ENCODE measurements at places on chromosomes 1 and 21. TPM values are rescaled to one million over a fixed set of nuclear protein-coding genes. Genes with fewer than 3 reads are reported as not detected.
A peak's percentile ranks its signal among the peaks of the same experiment; 100 is the strongest.

Gene FMO3
- not detected for total RNA-seq

Gene CHRNB2
- not detected for total RNA-seq

Gene UBE2U
- total RNA-seq: not detected

DNA sequence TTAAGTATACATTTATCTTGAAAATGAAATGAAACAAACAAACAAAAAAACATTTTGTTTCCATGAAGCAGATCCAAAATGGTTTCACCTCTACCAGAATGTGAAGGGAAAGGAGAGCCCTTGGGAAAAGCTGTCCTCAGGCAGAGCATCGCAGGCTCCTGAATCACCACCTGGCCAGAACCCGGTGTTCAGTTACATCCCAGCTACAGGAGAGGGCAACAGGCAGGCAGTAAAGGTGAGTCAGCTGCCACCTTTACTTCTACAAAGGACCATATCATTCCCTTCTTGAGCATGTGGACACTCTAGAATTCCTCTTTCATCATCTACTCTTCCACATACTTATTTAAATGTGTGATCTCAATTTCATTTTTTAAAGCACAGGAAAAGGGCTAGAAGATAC lies 151.2 kb downstream of the PIGK start:
- no peak for DNase-seq

DNA sequence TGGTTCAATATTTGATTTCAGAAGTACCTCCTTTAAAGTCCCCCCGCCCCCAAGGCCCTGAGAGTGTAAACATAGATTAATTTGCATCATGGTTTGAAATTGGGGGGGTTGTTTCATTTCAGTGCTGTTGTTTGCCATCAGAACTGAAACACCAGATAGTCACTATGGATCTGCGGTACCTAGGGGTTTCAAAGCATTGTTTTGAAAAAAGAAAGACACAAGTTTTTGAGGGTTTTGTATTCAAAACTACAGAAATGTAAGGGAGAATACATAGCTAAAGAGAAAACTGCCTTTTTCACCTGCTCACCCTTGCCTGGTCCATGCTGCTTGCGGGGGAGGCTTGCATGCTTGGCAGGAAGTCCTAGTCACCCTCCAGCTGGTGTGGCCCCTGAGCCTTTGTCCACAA lies 59.3 kb downstream of the ACP6 start:
- DNase-seq: no peak

DNA sequence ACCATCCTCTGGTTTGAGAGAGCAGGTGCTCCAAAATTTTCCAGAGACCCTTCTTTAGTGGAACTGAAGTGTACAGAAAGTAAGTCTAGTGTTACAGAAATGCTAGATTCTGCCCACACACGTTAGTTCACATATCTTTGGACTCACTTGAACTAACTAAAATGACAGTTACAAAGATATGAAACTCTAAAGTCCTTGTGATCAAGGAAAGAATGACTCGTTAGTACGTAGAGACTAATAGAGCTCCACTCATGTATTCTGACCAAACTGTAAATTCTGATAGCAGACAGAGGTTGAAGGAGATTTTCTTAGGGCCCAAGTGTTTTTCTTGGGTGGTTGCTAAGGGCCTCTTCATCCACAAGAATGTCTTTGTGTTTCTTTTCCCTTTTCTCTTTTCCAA lies 491.5 kb upstream of the B3GALT2 start:
- DNase-seq: no peak

GRCh38 chr1:151846686-151847237 lies 6.8 kb downstream of the THEM5 start:
- no peak for DNase-seq

DNA sequence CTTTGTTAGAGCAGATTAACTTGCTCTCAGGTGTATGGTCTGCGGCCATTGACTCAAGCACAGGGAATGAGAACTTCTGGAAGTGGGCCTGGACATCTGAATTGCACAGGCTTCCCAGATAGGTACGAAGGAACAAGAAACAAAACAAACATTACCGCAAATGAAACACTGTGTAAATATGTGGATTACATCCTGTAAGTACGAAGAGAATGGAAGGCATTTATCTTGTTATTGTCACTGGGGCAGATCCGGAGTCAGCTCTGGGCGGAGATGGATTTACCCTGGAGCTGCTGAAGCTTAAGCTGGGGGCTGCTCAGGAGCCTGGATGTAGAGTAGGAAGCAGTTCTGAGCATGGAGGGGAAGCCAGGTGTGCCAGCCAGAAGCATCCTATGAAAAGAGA lies 6.8 kb downstream of the HES2 start:
- no peak for DNase-seq

GRCh38 chr1:35577071-35577998 lies 4.2 kb downstream of the TFAP2E start:
- DNase-seq: peak; percentile 78

DNA sequence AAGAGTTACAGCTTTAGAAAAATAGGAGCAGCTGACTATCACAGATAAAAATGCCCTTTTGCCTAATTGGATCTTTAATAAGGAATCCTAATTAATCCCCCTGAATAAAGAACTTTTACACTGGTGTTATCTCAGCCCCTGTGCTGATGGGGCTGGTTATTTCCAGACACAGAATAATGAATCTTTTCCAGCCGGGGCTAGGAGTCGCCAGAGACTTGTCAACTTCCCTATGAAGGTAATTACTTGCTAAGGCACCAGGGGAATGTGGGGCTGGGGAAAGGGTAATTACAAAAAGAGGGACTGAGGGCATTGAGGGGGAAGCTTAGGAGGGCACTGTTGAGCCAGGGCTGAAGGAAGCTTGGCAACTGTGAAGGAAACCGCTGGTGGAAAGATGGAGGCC lies 34.5 kb downstream of the HMGB4 start:
- no peak for DNase-seq

Gene LAMC1
- not detected for total RNA-seq

- no peak for DNase-seq
Measured at GRCh38 chr1:180253585-180254495, 23.8 kb downstream of the LHX4 start.

Gene XCL1
- total RNA-seq: 0.15 TPM

Gene PCAT6
- not detected for total RNA-seq

DNA sequence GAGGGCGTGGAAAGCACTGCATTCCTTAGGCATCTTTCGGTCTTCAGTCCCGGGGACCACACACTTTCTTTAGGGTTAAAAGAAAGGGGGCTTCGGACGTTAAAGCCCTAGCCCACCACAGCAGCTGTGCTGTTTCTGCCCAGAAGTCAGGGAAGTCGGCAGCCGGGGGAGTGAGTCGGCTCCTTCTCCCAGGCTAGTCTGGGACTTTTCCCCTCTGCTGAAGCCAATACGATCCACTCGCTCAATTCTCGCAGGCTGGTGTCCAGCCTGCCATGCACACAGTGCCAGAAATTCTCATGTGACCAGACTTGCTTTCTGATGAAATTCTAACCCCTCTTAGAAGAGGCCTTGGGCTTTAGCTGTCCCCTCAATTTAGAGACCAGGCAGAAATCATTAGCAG lies 67.7 kb downstream of the BCAR3 start:
- no peak for DNase-seq

Gene GJA5
- total RNA-seq: not detected

DNA sequence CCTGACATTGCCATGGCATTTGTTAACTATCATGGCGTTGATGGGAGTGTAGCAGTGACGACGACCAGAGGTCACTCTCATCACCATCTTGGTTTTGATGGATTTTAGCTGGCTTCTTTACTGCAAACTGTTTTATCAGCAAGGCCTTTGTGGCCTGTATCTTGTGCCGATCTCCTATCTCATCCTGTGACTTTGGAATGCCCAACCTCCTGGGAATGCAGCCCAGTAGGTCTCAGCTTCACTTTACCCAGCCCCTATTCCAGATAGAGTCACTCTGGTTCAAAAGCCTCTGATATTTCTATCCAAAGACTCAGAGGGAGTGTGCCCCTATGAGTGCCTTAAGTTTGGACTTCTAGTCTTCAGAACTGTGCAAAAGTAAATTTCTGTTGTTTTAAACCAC lies 130.1 kb downstream of the ADAMTS1 start:
- DNase-seq: no peak

DNA sequence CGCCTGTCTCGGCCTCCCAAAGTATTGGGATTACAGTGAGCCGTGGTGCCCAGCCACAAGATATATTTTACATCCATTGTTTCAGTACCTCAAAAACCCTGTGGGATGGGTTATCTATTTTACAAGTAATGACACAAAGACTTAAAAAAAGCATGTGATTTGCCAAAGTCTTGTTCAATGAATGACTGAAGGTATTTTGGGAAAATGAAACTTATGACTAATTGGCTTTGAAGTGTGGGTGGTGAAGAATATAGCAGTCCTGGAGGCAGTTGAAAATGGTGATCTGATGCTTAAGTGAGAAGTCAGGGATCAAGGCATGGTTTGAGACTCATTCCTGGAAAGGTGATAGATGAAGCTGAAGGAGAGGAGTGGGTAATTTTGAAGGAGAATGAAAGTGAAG lies 3.0 kb downstream of the SWT1 start:
- no peak for DNase-seq

DNA sequence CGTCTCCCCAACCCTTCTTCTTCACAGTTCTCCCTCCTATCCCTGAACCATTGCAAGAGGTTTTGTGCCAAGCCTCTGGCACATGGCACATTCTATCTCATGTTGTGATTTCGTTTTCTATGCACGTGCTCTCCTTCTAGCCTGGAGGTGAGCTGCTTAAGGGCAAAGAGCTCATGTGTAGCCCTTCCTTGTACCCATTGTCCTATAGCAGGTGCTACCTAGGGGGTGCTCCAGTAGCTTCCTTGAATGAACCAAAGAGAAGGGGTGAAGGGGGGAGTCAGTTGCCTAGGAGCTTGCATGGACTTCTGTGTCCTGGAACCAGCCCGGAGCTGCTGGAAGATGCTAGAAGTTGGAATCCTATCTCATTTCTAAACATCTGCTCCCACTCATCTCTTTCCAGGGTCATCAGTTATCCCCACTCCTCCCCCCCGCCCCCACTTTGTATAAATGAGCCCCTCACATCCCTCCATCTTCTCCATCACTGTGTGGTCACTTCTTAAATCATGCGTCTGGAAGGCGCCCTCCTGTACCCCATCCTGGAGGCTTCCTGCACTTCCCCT lies 535 bp upstream of the DISC1 start:
- DNase-seq: no peak

GRCh38 chr1:84415396-84415795 lies 17.1 kb downstream of the DNASE2B start:
- no peak for DNase-seq

DNA sequence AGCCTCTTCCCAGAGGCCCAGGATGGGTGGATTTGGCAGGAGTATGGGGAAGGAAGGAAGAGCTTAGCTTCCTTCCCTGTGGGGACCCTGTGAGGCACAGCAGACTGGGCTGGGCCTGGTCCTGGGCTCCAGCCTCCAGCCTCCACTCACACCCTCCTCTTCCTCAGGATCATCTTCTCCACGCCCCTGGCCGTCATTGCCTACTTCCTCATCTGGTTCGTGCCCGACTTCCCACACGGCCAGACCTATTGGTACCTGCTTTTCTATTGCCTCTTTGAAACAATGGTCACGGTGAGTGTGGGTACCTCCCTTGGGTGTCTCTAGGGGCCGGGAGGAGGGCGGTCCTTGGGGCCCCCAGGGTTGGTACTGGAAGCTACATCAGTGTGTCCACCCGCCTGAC lies 10.1 kb downstream of the MFSD2A start:
- DNase-seq: no peak

- DNase-seq: no peak
Measured at GRCh38 chr1:41546833-41547135, 62.3 kb upstream of the EDN2 start.

Gene PRAMEF10
- not detected for total RNA-seq

- no peak for DNase-seq
Measured at GRCh38 chr1:6180268-6180706, at the start of gene CHD5. Gene CHD5 (minus strand): TSS chr1:6180321. CDS start chr1:6180023, 298 bp downstream.

DNA sequence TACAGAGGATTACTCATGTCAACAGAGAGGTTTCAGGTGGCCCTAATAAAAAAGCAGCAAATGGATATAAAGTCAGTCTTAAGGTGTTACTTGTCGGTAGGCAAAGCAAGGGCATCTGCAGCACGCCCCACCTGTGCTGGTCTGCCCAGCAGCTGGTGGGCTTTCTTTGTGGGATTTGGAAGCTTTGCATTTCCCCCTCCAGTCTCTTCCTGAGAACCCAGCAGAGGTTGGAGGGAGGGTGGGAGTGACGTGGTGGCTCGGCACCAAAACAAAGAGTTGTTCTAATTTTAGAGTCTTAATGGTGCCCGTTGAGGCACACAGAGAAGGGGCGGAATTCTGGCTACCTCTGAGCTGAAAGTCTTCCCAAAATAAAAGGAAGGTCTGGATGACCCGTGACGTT lies 4.8 kb upstream of the PCBP3 start:
- DNase-seq: no peak

Gene RORC
- 7.5 TPM for total RNA-seq

Gene FALEC
- 0.64 TPM for total RNA-seq

- DNase-seq: no peak
Measured at GRCh38 chr1:235683653-235684052, 34.1 kb upstream of the GNG4 start.

Gene TNFSF4
- total RNA-seq: 2.2 TPM

- DNase-seq: no peak
Measured at GRCh38 chr1:17551755-17552234, 12.3 kb downstream of the ARHGEF10L start.

DNA sequence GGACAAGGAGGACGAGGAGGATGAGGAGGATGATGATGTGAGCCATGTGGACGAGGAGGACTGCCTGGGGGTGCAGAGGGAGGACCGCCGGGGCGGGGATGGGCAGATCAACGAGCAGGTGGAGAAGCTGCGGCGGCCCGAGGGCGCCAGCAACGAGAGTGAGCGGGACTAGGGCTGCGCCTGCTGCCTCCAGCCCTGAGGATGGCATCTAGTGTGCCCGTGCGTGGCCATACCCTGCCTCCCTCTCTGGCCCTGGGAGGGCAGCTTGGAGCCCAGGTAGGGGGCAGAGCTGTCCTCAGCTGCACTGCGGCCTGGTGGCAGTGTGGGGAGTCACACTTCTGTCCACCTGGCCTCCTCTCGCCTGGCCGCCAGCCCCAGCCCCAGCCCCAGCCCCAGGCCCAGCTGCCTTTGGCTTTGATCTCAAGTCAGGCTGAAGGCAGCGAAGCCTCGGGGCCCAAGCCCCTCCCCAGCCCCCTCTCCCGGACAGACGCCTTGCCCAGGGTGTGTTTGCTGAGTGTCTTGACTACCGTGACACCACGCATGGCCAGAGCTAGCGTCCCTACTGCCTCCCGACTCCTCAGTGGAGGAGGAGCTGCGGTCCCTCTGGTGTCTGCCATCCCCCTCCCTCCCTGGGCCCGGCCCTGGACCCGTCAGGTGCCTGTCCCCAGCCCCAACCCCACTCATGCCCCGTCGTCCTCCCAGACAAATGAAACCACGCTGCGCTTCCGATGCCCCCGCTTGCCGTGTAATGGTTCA lies 155.2 kb downstream of the PEX14 start:
- no peak for DNase-seq
